Uterus (tissue), 4 donors: ENCODE measurements at places on chromosomes 1 and 21.

DNA sequence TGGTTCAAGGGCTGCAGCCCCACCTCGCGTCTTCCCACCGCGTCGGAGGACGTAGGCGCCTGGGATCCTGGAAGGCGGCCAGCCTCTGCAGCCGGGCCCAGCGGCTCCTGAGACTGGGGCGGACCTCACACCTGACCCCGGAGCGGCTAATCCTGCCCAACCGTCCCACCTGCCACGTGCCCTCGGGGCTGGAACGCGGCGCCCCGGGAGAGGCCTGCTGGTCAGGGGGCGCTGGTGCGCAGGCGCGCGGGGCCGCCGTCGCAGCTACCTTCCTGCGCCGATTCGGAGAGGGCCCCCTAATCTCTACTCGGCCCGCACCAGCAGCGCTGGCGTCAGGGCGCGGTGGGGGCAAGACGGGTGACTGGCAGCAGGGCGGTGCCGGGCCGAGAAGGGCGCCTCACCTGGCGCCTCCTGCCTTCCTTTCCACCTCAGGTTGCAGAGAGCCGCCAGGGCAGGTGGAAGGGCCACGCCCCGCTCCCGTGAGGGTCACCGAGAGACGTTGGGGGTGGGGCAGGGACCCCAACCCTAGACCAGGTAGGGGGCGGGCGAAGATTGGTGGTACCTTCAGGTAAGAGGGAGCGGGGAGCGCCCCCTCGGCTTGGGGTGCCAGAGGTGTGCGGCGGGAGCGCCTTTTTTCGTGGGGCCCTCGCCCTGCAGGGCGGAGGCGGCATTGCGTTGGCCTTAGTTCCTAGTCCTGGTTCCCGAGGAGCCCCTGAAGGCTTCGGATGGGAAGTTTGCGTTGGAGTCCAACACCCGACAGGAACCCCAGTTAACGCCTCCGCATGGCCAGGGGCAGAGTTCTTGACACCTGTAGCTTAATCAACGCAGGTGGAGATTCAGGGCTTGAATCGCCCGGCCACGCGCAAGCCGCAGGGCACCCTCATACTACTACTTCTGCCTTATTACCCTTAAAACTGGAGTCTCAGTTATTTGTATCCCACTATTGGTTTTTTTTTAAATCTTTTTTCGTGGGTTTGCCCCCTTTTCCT lies at the start of gene TDRD5:
Gene TDRD5, plus strand, starts transcription at position 241 of the 989 bp plus-strand sequence. CDS start 784 bp downstream, outside the sequence.
- DNase-seq = no peak

GRCh38 chr1:151934048-151934493 lies 24.8 kb upstream of the THEM4 start:
- peak; percentile 39 for DNase-seq

GRCh38 chr1:114164840-114165543 lies 11.3 kb upstream of the SYT6 start:
- no peak for DNase-seq

DNA sequence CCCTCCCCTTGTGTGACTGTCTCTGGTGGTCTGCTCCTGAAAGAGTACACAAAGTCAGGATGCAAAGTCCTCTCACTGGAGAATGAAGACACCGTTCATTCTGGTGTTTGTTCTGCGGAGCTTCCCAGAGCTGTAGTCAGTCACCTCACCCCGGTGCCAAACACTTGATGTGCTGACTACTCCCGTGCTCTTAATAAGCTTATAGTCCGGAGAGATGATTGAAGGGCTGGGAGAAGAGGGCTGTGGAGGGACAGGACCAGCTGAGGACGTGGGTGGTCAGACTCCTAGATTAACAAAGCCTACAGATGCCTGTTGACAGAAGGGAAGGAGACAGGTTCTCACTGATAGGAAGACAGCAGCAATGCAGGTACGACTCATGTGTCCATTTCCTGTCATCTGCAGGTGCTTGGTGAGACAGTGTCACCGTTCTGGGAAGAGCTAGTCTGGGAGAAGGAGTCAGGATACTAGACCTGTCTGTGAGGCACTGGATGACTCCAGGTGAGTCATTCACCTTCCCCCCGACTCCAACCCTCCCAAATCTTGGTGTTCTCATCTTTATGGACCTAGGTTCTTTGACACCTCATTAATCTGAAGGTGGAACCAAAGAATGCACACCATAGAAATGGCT lies 40.4 kb upstream of the LRRN2 start:
- no peak for DNase-seq

DNA sequence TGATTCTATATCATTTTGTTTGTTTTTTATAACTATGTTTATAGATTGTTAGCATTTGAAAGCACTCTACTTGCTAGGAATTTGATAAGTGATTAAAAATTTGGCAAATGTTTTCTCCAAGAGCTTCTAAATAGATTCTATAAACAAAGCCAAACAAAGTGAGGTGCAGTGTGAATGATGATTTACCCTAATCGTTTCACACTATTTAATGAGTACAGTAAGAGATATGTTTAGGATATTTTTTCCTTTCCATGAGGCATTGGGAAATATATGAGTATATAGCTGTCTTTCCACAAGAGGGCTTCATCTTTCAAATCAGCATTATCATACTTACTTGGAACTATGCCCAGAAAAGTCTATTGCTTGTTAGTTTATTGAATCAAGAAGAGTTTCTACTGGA lies 277.0 kb upstream of the BRINP3 start:
- no peak for DNase-seq

- no peak for DNase-seq
Observed at GRCh38 chr1:33141781-33142180, 40.1 kb downstream of the TRIM62 start.

DNA sequence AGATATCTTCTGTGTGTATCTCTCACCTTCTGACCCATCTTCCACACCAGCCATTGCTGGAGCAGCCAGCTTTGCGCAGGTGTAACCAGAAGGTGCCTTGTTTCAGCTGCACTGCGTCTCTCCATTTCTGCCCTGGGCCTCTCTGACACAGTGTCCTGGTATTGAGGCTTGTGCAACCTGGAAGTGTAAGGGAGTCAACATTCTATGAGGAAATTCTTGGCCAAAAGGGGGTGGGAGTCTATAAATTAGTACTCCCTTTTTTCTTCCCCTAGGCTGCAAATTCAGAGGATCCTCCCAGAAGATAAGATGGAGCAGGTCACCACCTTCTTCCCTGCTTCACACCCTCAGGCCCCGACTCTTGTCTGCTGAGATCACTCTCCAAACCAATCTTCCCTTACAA lies 109.1 kb downstream of the MRPS6 start:
- no peak for DNase-seq

GRCh38 chr21:20646431-20647165 lies 351.6 kb upstream of the NCAM2 start:
- DNase-seq = no peak

DNA sequence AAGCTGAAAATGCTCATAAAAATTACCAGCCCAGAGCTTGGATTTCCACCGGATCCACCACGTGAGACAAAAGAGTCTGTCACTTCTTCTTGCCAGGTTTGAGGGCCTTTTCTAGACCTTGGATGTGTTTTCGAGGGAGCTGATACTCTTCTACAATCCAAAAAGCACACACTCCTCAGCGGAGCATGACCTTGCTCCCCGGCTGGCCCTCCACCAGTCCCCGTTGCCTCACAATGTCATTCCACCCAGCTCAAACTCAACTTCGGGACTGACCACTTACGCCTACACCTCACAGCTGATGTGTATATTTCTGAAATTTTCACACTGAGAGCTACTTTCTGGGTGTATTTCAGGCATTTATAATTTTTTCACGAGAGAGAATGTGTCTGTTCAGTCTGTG lies 20.6 kb downstream of the EIF2D start:
- no peak for DNase-seq
